ENCODE measurements at places on chromosomes 12 and 14.

DNA sequence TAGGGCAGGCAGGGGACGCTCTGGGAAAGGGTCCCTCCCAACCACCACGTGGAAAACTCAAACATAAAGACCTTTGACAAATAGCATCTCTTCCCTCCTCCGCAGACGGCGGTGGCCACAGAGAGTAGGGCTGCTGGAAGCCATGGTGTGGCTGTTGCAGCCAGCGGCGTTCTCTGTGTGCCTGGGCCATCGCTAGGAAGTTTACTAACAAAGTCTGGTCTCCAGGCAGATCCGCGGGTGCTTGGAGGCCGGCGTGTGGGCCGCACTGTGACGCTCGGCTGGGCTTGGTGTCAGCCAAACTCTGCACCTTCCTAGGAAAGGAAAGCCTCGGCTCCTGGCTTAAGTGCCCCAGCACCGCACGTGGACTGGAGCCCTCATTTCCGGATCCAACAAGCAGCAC is 65.6 kb downstream of the CCDC88C start:
- DNase-seq = no peak

DNA sequence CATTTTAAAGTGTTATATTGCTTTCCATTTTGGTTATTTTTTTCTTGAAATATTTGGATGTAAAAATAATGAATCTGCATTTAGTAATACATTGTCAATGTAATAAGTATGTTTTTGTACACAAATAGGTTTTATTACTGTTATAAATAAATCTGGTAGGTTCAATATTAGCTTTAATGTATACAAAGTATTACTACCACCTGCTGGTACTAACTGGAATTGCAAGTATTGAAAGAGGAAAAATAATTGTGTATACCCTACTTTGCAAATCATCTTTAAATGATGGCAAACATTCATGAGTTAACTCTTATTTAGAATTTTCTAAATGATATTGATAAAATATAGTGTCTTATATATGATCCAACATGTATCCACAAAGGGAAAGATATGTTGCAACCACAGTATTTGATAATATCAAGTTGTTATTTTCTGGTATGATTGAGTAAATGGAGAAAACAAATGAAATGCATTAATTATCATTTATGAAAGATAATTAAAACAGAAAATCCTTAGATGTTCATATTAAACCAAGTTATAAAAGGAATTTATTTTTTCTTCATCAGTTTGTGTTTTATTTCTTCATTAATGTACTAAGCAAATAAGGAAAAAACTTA is 3.2 kb downstream of the OR4K2 start:
- DNase-seq = no peak

- peak; percentile 22 for DNase-seq
These were observed 49.9 kb downstream of the LRRC74A start for GRCh38 chr14:76876076-76876475.

- DNase-seq = no peak
These were observed 11.4 kb upstream of the ART4 start for GRCh38 chr12:14854586-14855183.

DNA sequence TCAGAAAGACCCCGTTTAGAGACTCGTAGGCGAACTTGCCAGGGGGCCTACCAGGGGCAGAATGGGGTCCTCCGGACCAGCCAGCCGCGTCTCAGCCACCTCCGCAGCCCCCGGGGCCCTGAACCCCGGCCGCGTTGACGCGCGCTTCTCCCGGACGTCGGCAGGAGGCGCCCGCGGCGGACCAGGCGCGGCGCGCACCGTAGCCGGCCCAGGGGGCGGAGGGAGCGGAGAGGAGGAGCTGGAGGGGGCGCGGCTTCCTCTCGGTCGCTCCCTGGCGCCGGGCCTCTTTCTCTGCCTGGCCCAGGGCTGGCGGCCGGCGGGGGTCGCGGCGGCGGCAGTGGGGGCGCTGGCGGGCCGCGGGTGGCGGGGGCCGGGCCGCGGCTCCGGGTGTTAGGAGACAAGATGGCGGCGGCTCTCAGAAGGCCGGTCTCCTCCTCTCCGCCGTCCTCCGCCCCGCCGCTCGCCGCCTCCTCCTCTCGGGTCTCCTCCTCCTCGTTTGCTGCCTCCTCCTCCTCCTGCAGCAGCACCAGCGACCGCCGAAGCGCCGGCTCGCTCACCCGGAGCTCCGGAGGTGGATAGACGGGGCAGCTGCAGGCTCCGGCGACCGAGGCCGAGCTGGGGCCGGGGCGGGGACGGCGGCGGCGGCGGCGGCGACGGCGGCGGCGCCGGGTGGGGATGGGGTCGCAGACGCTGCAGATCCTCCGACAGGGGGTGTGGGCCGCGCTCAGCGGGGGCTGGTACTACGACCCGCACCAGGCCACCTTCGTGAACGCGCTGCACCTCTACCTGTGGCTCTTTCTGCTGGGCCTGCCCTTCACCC is at the start of gene PCNX1:
TSS of gene PCNX1 (plus strand) at position 284 of the 820 bp plus-strand sequence. CDS start at position 676, 392 bp downstream.
- peak; percentile 83 for DNase-seq

- no peak for DNase-seq
These were observed 15.7 kb downstream of the GSG1 start for GRCh38 chr12:13087766-13088165.

Measured in effector CD8-positive, alpha-beta T cell (primary cell).